ENCODE measurements at places on chromosomes 2 and 18.

GRCh38 chr18:52077251-52077983 is 262.6 kb upstream of the DCC start:
- DNase-seq: no peak

- no peak for DNase-seq
Observed at GRCh38 chr2:10868465-10869314, 43.0 kb upstream of the KCNF1 start.

- DNase-seq: no peak
Observed at GRCh38 chr2:142741764-142742269, 135.6 kb upstream of the KYNU start.

DNA sequence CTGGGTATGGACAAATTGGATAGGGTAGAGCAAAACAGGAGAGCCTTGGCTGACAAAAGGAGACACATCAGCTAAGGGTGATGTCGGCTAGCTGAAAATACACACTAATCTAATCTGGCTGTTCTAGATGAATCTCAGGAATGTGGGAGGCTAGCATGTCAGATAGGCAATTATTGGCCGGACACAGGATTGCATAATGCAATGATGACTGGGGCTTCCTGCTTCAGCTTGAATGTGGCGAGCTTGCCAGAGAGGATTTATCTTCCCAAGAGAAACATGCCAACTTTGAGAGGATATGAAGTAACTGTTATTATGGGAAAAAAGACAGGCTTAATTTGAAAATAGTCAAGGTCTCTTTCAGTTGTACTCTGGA is 102.4 kb downstream of the TRIB2 start:
- DNase-seq: no peak

- peak; percentile 31 for DNase-seq
Observed at GRCh38 chr2:220259662-220260061, 632.2 kb downstream of the SLC4A3 start.

DNA sequence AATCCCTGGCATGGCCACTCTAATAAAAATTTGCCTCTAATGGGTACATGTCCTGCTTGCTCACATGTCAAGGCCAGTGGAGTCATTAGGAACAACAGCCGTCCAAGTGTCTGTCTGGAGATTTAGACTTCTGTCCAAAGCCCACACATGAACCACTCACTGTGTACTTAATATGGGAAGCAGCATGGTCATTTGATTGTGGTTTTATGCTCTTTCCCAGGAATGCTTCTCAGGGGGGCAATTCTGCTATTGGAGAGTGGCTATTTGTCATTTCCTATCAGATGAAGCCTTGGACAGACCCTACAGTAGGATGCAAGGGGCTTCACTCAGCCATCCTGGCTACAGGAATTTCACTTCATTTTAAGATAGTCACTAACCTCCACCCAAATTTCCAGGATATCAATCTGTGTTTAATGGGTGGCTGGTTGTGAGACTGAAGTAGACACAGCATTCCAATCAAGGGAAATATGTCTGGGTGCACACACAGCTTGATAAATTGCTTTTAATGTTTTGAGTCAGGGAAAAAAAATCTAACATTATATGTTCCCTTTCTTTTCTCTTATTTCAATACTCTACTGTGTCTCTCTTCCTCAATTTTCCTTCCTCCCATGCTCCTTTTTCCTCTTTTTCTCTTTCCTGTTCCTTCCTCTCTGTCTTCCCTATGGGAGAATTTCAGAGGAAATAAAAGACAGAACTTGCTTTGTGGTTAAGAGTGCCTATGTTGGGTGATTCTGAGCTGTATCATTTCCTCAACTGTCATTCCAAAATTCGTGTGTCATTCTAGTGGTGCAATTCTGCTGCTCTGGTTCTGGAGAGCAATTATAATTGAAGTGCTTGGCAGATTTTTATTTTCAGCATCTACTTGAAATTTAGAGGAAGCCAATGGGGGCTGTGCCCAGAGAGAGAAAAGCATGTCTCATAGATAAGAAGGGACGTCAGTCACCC is 320.1 kb downstream of the OSR1 start:
- no peak for DNase-seq

DNA sequence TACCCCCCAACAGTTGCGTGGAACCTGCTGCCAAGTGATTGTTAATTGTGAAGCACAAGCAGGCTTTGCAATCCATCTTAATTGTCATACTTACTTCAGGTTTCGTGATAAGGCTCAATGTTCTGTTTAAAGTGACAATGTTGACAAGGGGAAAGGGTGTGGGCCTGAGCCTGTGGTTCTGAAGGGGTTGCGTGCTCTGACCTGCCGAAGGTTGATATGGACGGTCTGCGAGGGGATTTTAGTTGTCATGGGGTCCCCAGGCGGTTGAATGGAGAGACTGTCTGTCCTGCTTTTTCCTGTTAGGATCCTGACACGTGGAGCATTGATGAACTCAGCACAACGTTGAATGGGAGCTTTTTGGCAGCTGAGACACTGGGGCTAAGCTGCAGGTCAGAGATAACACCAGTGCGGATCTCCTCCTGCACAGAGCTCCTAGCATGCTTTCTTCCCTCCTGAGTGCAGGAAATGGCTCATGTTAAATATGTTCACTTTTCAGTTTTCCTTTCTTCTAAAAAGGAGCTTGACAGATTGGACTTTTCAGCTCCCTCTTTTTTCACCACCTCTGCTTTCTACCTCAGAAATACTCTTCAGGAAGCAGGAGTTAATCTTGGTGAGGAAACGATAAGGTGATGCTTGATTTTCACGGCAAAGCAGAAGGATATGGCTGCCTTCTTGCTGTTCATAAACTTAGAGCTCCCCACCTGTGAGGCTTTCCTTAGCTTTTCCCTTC is 62.9 kb upstream of the ZEB2 start:
- no peak for DNase-seq

DNA sequence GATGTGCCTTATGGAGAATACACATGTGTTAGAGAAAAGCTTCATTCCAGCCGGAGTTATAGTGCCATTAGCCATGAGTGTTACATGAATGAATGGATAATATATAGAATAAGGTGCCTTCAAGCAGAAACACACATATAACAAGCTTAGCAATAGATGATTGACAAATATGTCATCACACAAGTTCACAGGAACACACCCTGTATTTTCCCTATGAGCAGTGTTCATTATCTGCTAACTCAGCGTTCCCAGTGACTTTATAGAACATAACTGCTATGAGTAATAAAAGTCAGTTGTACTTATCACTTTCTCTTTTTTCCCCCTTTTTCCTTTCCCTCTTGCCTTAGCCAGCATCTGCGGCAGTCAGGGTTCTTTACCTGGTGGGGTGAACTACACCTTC is 65.1 kb downstream of the TIMM21 start:
- DNase-seq: no peak

DNA sequence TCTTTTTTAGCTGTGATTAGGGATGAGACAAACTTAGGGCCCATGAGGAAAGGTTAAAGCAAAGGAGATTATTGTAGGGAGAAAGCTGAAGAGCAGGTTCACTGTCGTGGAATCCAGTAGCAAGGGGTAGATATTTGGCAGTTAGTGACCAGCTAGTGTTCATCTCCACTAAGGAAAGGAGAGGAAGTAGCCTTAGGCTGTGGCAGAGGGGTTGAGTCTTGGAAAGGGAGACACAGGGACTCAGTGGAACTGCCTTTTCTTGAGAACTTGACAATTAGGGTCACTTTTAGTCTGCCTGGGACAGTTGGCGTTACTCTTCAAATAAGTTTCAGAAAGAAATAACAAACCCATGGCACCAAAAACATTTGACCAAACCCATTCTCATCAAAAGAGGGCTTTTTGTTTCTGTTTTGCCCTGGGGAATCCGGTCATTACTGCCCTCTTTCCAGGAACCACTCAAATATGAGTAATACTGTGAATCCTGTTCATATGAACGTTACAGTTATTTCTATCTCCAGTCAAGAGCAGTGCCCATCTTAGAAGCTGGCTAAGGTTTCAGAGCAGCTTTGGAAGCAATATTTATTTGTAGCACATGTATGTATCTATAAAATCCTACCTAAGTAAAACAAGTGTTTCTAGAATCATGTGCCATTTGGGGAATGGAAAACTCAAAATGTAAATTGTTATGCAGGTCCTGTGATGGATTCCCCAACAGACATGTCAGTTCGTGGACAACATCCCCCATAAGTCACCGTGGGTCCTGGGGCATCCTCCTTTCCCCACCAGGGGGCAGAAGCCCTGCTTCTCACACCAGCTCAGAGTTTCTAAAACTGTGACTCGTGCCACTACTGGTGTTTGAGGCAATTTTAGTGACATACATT is 77.3 kb upstream of the PHLPP1 start:
- no peak for DNase-seq

GRCh38 chr2:18402-19271 is 27.7 kb downstream of the FAM110C start:
- DNase-seq: peak; percentile 22

DNA sequence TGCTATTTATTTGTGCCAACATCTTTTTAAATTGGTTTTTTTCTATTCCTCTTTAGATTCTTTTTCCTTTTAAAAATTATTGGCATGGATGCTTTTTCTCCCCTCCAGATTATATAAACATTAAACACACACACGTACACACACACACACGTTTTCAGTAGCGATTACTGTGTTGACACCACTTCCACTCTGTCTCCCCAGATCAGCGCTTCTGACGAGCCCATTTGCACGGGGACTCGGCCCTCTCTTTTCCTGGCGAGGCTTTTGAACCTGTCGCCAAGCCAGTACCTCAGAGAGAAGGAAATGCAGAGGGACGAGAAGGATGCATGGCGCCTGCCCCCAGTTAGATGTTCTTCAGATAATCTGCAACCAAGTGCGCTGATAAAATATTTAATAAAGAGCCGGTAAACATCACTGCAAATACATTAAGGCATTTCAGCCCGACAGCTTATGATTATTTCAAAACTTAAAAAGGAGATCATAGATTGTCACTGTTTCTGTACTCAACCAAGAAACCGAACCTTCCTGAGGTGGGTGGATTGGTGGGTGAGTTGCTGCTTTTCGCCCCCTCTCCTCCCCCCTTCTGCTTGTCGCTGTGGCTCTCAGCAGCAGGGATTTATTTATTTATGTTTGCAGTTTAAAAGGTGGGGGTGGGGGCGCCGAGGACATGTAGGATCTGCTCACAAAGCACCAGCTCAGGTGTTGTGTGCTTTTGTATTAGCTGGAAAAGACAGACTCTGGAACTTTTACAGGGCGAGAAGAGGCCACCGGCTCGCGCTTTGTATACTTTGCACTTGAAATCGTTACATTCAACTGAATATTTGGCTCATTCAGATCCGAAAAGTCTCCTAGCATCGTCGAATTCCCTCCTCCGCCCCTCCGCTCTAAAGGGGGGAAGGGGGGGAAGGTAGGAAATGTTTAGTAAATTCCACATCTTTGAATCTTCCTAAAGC is 787 bp upstream of the TBR1 start:
- DNase-seq: no peak

GRCh38 chr2:217521820-217522219 is 481.0 kb downstream of the TNS1 start:
- no peak for DNase-seq

DNA sequence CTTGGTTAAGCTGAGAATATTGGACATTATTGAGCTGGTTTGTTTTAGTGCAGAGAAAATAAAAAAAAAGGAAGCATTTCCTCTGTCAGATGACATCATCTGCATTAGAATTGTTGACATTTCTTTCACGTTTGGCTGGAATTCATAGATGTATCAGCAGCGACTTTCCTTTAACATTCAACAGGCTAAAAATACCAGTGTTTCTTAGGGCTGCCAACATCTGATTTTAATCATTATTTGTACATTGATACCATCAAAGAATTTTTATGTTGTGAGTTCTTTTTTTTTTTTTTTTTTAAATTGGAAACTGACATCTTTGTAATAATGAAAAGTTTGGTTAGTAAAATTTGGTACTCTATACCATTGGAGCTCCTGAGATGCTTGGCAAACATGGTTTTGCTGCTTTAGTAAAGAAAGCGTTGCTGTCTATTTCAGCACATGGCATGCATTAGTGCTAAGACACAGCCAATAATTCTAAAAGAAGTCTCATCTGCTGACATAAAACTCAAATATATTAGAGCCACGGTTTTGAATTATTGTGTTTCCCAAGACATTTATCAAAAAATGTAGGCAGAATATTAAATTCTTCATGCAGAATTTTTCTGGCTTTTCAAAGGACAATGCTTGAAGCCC is 33.6 kb downstream of the GTF2A1L start:
- DNase-seq: no peak

GRCh38 chr2:121529439-121530211 is 1.1 kb upstream of the RNU4ATAC start:
- peak; percentile 75 for DNase-seq

DNA sequence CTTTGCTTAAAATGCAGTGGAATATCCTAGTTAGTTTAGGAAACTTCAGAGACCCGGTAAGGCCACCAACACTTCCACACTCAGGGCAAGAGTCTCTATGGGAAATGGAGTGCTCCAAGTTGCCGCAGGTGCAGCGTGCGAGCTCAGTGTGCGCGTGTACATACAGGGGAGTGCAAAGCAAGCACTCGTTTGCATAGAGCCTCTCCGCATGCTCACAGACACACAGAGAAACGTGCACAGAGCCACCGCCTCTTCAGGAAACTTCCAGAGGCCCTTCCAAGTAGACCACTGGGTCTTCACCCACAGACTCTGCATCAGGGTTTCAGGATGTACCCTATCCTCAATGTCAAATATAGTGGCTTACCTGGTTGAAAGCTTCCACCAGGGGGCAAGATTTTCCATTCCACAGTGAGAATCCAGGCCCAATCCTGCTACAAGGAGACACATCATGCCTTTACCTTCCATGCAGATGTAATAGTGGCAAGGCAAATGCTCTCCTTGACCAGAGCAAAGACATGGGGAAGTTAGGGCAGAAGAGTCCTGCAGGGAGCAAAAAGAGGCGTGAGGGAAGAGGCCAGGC is 513.0 kb upstream of the MYT1L start:
- peak; percentile 51 for DNase-seq

DNA sequence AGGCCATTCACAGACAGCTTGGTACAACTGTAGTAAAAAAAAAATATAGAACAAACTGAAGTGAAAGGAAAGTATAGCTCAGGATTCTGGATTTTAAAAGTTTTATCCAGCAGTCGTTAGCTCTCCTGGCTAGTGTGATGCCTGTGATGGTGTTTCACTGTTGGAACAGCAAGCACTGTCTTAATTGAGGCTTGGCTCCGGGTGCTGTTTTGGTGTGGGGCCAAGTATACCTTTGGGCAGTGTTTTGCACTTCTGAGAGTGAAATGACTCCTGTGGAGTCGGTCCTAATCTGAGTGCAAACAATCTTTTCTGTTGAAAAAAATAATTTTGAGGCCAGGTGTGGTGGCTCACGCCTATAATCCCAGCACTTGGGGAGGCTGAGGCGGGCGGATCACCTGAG is 28.7 kb upstream of the RAB1A start:
- DNase-seq: no peak

DNA sequence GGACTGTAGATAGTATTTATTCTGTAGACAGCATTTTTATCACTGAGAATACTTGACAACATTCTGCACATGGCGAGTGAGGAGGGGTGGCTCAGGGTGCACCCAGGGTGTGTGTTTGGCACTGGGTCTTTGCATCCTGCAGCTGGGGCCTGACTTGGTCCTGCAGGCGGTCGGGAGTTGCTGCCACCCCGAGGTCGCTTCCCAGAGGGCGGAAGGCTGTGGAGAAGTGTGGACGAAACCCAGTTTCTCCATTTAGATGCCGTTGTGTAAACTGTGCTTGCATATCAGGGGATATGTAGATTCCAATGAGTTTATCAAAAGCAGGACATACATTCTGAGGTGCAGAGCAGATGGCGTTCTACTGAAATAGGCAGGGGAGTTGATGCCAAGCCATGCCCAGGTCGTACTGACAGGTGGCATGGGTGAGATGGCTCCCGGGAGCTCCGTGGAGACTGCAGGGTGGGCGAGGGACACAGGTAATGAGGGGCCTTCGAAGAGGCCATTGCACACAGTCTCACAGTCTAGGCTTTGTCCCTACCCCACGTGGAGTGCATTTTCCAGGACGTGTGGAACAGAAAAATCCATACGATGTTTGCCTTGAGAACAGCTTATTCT is 74.5 kb downstream of the RTP5 start:
- DNase-seq: no peak
